ENCODE measurements at places on chromosomes 12 and 14.

GRCh38 chr14:59406454-59407245 lies 58.5 kb downstream of the GPR135 start:
- no peak for DNase-seq

- no peak for DNase-seq
Observed at GRCh38 chr14:57382283-57382682, 8.1 kb upstream of the NAA30 start.

- no peak for DNase-seq
Observed at GRCh38 chr12:115941362-115941761, 336.1 kb downstream of the MED13L start.

DNA sequence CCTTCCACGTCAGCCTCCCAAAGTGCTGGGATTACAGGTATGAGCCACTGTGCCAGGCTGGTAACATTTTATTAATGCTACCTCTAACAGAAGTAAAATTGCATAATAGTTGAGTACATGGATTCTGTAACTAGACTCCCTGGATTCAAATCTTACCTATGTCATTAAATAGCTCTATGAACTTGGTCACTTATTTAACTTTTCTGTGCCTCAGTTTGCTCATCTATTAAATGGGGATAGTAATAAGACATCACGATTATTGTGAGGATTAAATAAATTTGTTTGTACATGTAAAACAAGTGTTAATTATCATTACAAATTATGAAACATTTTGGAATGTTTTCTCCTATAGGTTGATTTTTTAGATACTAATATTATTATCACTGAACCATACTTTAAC lies 6.7 kb downstream of the ACTR6 start:
- DNase-seq = no peak

GRCh38 chr14:96949594-96949993 lies 152.4 kb downstream of the VRK1 start:
- no peak for DNase-seq

DNA sequence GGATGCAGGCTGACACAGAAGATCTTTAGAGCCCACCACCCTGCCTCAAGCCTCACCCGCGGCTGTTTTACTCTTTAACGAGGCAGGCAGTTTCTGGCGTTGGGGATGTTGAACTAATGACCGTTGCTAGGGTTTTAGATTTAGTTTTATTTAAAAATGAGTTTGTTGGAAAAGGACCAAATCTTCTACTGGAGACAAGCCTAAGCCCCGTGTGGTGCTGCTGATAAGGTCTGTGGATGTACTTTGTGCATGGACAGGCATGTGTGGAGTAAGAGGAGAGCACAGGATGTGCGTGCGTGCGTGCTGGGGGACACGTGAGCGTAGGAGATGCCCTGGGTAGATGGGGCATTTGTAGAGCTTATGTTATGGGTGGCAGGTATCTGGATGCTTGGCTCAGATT lies 5.7 kb downstream of the NTF3 start:
- DNase-seq = no peak

DNA sequence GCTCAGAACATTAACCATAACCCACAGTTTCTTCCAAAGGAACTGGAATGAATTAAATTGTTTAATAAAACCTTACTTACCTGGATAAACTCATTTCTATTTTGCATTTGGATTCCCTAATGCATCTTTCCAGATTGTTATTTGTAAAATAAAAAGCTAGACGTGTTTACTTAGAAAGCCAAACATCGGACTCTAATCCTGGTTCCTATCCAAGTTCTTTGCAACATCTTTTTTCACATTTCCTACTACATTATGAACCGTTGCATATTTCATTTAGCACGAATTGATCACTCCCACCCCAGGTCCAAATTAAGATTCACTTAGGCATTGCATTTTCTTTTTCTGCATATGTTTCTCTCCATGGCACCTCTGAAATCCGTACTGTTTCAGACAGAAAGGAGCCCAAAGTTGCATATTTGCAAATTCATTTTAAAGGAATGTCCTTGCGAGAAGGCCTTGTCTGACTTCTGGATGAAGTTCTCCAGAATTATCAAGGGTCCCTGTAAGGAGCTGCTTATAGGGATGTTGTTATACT lies 164.4 kb upstream of the GSC start:
- DNase-seq = no peak

DNA sequence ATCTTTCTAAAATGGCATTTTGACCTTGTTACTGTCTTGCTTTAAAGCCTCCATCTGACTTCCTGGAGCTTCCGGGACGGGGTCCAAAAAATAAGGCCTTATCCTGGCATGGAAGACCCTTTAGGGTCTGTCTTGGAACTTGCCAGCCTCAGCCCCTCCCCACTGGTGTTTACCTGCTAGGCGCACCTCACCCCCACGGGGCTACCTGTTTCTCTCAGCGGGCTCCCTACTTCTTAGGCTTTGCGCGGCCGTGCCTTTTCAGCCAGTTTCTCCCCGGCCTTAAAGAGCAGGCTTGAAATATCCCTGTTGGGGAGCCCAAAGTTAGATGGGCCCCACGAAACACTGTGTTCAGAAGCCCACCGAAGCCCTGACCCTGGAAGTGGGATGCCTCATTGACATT lies 5.1 kb downstream of the RTL1 start:
- no peak for DNase-seq

DNA sequence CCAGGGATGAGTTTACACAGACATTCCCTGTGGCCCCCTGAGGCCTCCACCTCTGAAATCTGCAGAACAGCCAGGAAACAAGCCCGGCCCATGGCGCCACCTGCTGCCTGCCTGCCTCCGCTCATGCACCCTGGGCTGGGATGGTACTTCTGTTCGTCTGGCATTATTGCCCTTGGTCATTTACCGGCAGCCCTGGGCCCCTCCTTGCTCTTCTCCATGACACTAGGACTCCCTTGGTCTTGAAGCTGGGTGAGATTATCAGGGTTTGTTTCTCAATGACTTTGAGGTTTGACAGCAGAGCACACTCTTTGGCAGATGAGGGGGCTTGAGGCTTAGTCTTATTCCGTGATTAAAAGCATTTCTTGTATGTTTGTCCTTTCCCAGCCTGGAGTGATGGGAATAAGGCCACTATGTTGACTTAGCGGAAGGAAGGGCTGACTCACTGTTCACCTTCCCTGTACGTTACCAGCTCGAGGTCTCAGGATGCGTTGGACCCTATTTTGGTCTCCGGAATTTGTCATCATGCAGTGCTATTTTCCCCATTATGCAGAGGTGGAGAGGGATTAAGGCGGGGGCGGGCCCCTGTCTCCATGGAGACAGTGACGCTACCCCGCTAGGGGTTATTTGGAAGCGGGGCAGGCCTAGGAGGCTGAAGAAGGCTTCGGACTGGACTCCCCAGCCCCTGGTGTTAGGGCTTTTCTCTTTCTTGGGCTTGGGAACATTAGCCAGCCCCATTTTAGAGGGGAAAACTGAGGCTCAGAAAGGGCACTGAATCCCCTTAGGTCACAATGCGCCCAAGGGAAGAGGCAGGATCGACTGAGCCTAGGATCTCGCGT lies 706 bp upstream of the PEX5 start:
- peak; percentile 61 for DNase-seq

DNA sequence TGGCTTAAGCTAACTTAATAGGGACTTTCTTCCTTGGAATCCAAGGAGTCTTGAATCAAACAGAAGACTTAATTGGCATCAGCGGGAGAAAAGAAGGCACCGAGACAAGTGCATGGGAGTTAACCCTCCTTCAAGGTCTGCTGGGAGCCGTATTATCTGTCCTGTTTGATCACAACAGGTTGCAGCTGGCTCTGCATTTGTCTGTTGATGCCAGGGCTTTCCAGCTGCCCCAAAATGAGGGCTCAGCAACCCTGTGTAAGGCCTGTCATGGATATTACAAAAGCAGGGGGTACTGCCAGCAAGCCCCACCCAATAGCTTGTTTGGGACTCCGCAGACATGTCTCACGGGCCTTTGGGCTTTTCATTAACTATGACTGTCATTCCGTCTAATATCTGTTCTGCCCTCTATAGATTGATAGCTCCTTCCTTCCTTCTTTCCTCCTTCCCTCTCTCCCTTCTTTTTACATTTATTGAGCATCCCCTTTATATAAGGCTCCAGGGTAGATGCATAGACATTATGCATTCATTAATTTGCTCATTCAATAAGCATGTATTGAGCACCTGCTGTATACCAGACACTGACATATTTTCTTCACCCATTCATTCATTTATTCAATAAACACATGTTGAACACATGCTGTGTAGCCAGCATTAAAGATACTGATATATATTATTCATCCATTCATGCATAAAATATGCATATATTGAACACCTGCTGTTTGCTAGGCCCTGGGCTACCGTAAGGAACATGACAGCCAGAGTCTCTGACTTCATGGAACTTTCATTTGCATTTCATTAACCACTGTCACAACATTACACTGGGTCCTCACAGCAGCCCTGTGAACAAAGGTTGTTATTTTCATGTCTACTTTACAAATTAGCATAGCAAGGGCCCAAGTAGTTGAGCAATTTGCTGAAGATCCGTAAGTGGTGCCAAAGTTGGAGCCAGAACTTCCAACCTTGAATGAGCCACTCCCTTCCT lies 56.2 kb downstream of the SVOP start:
- DNase-seq = no peak

GRCh38 chr12:42617622-42618021 lies 28.1 kb upstream of the PRICKLE1 start:
- no peak for DNase-seq

GRCh38 chr14:39967885-39968284 lies 535.7 kb upstream of the FBXO33 start:
- no peak for DNase-seq

- no peak for DNase-seq
Observed at GRCh38 chr12:116937640-116938039, 26.9 kb downstream of the FBXW8 start.

DNA sequence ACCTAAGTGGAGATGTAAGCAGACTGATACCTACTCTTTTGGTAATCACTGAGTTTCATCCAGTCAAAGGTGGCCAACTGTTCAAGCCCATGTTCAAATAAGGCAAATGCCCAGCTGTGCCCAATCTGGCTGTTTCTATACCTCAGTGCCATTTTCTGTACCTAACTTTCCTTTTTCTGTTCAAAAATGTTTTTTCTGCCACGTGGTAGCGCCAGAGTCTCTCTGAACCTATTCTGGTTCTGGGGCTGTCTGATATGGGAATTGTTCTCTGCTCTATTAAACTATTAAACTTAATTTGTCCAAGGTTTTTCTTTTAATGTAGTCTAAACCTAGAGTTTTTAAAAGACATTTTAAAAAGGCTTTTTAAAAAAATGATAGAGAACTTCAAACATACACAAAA lies 391.2 kb downstream of the NOVA1 start:
- no peak for DNase-seq

GRCh38 chr14:99028521-99028920 lies 243.5 kb downstream of the BCL11B start:
- no peak for DNase-seq

DNA sequence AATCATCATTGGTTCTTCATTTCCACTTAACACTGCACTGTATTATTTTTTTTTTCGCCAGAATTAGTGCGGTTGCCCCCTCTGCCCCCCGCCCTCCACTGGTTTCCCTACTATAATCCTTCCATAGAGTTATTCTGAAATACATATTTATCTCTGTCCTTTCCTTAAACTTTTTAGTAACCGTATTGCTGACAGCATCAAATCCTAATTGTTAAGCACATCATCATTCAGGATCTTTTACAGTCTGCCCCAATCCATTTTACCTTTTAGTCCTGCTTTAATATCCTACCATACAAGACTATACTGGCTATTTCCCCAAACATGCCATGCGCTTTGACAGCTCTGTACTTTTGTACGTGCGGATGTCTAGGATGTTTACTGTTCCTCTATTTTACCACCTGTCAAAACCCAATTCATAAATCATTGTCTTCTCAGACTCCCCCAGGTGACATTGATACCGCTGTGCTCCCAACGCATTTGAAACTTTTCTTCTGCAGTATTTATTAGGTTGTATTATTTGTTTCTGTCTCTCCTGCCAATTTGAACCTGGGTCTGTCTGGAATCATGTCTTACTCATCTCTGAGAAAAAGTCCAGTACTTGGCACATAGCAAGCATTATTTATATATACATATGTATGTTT lies 1.0 kb downstream of the FGFR1OP2 start:
- no peak for DNase-seq

DNA sequence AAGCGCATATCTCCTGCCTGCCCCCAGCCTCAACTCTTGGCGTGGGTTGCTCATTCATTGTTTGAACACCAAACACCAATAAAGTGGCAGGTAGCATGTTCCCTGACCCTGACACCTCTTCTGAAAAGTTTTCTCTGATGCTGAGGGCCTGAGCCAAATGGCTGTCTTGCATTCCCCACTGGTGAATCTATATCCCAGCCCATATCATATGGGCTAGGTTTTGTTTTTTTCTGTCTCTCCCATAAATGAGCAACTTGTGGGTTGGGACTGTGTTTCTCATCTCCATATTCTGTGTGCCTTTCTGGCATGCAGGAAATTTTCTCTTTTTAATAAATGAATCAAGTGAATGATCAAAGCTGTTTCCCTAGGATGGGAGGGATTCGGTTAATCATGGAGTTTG lies 5.0 kb downstream of the MYO1A start:
- no peak for DNase-seq

DNA sequence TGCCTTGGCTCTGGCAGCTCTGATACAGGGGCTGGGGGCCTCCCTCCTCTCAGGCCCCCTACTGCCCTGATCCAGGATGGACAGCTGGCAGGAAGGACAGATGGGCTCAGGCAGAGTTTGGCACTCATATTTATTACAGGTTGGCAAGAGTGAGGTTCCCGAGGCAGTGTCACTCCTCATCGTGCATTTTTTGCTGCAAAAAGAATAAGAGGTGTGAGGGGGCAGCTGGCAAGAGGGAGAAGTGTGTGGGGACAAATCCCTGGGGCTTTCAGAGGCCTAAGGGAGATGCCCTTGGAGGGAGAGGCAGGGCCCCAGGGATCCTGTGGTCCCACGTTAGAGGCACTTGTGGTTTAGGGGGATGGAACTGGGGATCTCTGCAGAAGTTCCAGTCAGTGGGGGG lies 5.0 kb downstream of the CMTM5 start:
- DNase-seq = no peak

DNA sequence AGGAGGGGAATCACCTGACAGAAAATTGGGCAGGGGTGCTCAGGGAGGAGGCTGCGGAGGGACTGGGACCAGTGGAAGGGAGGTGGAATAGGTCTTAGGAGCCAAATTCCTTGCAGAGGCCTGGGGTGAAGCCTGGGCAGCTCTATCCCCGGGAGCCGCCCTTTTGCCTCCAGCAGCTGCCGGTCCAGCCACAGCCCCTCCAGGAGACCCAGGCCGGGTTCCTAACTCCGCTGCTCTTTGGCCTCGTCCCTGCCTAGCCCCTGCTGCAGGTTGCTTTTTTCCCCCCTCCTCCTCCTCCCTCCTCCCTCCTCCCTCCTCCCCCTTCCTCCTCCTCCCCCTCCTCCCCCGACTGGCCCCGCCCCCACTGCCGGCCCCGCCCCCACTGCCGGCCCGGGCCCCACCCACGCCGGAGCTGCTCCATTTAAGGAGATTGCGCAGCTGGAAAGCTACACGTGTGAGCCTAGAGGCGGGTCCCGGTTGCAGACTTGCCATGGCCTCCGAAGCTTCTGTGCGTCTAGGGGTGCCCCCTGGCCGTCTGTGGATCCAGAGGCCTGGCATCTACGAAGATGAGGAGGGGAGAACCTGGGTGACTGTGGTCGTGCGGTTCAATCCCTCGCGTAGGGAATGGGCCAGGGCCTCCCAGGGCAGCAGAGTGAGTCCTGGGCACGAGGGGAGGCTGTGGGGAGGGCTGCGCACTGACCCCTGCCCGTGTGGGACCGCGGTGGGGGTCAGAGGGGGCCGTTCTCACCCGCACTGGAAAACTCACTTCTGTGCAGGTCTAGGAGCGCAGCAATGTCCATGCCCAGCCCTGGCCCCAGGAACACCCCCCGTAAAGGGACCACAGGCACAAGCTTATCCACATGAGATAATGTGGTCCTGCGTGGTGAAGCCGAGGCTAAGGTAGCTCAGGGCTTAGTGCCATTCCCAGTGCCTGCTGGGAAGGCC lies at the start of gene TCL1B:
Gene TCL1B, plus strand, starts transcription at position 449 of the 945 bp plus-strand sequence. Its CDS starts 42 bp downstream, at position 491.
- DNase-seq = no peak

Data from iPS DF 19.7 (cell line).